Memory B cell (primary cell): ENCODE measurements at places on chromosomes 3 and 15.
A peak's percentile ranks its signal among the peaks of the same experiment; 100 is the strongest.

- DNase-seq: peak; percentile 13
Observed at GRCh38 chr3:54427941-54428871, 305.9 kb downstream of the CACNA2D3 start.

- DNase-seq: no peak
Observed at GRCh38 chr15:58065445-58066041, at the start of gene ALDH1A2. Gene ALDH1A2, minus strand, starts transcription at chr15:58065711. Its CDS starts 61 bp downstream, at chr15:58065650.

DNA sequence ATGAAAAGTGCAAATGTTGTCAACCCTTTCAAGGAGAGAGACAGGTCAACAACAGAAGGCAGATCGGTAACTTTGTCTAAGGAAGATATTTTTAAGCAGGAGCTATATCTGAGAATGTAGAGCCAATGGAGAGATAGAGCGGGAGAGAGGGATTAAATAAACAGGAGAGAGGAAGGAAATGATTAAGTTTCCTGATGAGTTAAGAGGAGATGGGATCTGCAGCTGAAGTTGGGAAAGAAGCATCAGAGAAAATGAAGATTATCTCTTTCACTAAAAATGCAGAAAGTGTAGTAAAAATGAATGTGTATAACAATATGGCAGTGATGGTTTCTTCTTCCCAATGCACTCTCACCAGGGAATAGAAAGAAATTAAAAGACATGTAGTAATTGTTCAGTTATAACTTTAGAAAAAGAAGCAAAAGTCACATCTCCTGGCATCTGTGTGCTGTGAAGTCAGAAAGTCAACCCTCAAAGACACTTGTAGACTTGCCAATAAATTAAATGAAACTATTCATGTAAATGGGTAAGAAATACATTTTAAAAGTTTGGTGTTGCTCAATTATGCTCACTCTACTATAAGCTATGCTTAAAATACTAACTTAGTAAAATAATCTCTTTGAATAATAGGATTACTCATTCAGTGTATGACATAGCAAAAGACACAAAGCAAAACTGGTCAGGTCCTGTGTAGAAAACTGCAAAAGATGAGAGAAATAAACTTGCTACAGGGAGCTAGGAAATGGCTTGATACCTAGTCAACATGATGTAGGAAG, 264.6 kb downstream of the ZIC4 start:
- DNase-seq: no peak

- DNase-seq: no peak
Observed at GRCh38 chr3:18153571-18154173, 271.5 kb downstream of the SATB1 start.

DNA sequence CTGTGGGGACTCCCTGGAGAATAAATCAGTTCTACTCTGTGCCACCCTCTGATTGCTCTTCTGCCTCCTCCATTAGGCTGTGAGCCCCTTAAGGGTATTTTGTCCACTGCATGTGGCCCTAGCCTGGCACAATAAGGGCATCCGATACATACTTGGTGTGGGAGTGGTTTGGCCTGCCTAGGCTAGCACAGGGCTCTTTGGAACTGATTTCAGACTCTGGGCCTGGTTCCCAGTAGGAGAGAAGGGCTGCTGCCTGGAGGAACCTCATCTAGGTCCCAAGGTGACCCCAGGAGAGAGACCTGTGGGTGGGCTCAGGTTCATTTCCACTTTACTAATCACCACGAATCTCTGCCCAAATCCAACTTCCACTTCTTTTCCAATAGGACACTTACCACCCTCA, 5.3 kb upstream of the CTDSPL start:
- no peak for DNase-seq

DNA sequence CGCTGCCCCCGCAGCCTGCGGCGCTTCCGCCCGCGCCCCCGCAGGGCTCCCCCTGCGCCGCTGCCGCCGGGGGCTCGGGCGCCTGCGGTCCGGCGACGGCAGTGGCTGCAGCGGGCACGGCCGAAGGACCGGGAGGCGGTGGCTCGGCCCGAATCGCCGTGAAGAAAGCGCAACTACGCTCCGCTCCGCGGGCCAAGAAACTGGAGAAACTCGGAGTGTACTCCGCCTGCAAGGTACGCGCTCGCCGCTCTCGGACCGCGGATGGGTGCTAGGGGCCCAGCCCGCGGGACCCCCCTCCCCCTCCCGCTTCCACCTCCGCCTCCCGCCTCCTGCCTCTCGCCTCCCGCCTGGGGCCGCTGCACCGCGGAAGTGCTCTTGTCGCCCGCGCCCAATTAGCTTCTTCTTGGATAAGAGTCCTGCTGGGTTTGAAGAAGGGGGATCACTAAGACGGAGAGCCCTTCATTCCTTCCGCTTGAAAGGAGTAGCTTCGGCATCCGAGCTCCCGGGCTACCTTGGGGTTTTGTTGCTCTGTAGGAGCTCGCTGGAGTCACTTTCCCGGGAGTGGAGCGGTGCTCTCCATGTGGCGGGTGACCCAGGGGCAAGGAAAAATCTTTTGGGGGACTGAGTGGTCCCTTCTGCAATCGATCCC, 426 bp downstream of the KAT2B start:
- DNase-seq: peak; percentile 37

GRCh38 chr3:46655271-46655670, 38.2 kb downstream of the ALS2CL start:
- DNase-seq: no peak

GRCh38 chr15:47402829-47403228, 314.5 kb upstream of the SEMA6D start:
- DNase-seq: no peak

- no peak for DNase-seq
Observed at GRCh38 chr3:194496217-194496919, 9.6 kb upstream of the ATP13A3 start.

GRCh38 chr3:172225215-172225707, 185.9 kb downstream of the FNDC3B start:
- DNase-seq: no peak

- no peak for DNase-seq
Observed at GRCh38 chr3:49530231-49530630, 24.0 kb upstream of the BSN start.

DNA sequence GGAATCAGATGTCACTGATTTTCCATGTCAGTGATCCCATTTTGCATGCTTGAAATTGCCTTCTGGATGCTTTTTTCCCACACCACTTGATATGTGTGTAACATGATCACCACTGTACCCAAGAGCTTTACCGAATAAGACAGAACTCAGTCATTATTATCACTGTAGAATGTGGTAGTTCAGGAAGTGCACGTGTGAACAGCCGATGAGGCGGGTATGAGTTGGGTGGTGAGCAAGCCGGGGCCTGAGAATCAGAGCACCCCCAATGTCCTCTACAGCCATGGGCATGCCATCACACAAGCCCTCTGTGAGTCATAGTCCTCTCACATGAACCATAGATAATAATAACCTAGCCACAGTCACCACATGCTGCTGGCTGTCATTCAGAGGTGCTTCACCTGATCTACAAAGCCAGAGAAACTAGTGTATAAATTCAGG, 470.8 kb downstream of the SOX2 start:
- DNase-seq: no peak

DNA sequence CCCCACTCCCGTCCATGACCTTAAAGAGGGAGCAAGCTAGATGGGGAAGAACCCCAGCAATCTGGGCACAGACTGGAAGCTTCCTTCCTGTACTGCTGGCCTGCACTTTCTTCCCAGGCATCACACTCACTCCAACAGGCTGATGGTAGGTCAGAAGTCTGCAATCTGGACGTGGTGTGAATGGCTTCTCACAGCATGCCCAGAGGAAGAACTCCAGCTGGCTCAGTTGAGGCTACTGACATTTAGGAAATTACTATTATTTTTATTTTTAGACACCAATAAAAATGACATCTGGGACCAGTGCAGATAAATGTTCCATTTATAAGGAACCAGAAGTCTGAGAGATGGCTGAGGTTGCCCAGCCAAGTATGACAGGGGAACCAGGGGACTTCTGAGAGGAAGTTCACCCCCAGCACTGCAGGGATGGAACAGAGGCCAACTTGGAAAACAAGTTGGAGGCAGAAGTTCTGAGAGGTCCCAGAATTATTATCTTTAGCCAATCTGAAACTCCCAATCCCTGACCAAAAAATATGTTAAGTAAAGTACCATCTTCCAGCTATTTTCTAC, 163.8 kb upstream of the CTNNB1 start:
- no peak for DNase-seq

DNA sequence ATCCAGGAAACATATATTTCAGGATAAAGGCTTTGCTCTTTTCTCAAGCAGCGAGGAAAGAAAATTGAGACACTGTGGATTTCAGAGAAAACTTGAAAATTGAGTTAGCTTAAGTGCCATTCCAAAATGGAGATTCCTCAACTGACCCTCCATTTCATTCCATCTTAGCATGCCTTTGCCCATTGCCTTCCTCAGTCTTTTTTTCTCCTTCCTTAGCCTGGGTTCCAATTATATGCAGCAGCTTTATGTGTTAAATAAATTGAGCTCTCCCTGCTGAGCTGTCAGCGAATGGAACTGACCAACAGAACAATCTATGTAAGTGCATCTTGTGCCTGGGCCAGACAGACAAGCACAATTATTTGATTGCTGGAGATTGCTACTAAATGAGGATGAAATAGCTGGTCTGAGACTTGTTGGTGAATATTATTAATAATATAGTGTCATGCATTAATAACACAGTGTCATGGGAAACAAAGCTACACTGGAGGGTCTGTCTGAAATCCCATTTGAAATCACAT, 6.9 kb upstream of the DNAJC19 start:
- no peak for DNase-seq

DNA sequence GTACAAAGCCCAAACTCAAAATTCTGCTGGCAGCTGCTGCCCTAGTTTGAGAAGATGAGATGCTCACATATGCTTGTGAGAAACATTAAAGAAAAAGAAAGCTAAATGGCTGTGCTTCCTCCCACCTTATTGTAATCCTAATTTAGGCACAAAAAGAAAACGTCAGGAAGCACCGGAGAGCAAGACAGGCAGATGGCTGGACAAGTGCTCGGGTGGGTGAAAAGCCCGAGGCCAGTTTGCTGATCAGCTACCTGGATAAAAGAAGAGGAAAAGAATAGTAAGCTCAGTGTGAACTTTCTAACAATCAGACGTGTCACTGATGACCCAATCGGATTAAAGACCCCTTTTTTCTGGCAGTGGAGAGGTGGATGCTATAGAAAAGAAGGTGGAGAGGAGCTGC, 368.0 kb upstream of the ATP10A start:
- no peak for DNase-seq

DNA sequence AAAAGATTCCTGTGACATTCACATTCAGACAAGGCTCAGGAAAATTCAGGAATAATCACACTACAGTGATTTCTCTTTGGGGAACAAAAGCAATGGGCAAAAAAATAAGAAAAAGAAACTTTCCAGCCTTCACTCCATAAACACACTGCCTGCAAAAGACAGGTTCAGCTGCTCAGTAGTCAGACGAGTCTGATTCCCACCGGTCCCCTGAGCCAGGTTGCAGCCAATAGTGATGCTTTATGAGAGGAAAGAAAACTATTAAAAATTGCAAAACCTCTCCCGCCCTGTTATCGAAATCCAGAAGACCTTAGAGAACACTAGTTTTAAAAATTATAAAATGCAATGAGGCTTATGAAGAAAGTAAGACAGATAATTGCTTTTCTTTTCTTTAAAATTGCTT, 8.5 kb downstream of the PLCH1 start:
- no peak for DNase-seq

- DNase-seq: no peak
Observed at GRCh38 chr15:77418966-77419835, 703 bp downstream of the PEAK1 start.

- DNase-seq: no peak
Observed at GRCh38 chr15:40070166-40070557, 31.2 kb upstream of the SRP14 start.

GRCh38 chr15:67531379-67531914, 10.5 kb downstream of the C15orf61 start:
- DNase-seq: no peak

DNA sequence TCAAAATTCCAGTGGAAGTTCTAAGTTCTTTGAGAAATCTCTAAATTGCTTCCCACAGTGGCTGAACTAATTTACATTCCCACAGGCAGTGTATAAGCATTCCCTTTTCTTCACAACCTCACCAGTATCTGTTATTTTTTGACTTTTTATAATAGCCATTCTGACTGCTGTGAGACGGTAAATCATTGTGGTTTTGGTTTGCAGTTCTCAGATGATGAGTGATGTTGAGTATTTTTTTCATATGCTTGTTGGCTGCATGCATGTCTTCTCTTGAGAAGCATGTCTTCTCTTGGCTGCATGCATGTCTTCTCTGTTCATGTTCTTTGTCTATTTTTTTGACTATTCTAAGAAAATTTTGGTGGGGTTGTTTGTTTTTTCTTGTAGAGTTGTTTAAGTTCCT, 499.6 kb upstream of the CCDC54 start:
- DNase-seq: no peak

GRCh38 chr3:182258538-182259177, 534.6 kb upstream of the ATP11B start:
- DNase-seq: no peak

GRCh38 chr3:13063225-13063624, 10.0 kb downstream of the IQSEC1 start:
- DNase-seq: no peak
